Skeletal muscle tissue (tissue), 5 donors: ENCODE measurements at places on chromosomes 13 and 19. TPM values are rescaled to one million over a fixed set of nuclear protein-coding genes. Genes with fewer than 3 reads are reported as not detected.

The CNMD gene
- 3.7 TPM for total RNA-seq

The KCNN4 gene
- 1.0 TPM for total RNA-seq

The CGB7 gene
- total RNA-seq: 0.52 TPM

The IZUMO2 gene
- not detected for total RNA-seq

The MEIS3 gene
- total RNA-seq: 9.4 TPM

The ACP5 gene
- total RNA-seq: 3.7 TPM

The IGLON5 gene
- total RNA-seq: not detected

The CEACAM3 gene
- not detected for total RNA-seq

The MAP4K1 gene
- under 0.01 TPM for total RNA-seq

The BCL2L12 gene
- total RNA-seq: 4.7 TPM

The YJU2 gene
- total RNA-seq: 14.6 TPM

The RNF225 gene
- total RNA-seq: not detected

The MAP2K7 gene
- 9.4 TPM for total RNA-seq

The ODAD3 gene
- total RNA-seq: not detected
